ENCODE measurements at places on chromosomes 12 and 14.
A peak's percentile ranks its signal among the peaks of the same experiment; 100 is the strongest.

DNA sequence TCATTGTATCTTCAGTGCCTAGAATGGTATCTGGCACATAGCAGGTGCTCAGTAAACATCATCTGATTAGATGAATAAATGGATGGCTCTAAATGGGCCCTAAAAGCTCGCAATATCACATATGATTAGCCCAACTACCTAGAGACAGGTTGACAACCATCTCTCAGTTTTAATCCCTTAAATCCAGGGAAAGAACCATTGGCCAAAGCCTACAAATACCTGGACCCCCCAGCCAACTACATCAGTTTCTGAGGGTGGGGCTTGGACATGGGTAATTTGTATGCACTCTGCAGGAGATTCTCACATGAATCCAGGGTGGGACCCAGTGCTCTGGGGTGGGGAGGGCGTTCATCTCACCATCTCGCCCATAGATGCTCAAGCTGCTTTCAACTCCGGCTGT, 4.8 kb upstream of the DTX1 start:
- no peak for DNase-seq

GRCh38 chr14:35343702-35344101, 51.5 kb downstream of the PSMA6 start:
- DNase-seq = no peak

- DNase-seq = no peak
Observed at GRCh38 chr12:33052141-33053051, 155.8 kb upstream of the PKP2 start.

GRCh38 chr12:112433551-112433950, 14.8 kb downstream of the PTPN11 start:
- no peak for DNase-seq

DNA sequence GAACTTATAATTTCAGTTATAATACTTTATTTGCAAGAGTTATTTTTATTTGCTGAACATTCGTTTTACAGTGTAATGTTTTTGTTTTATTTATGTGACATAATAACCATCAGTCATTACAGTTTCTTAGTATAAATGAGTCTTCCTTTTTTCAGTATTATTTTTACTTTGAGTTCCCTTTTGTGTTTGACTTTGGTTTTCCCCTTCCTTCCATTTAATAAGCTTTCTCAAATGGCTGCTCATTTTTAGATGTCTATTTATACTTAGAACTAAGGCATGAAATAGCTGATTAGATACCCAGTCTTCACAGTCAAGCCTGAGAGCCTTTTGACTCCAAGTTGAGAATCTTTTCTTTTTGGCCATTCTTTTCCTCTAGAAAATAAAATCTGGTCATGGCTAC, 404.5 kb downstream of the LRFN5 start:
- DNase-seq = no peak

DNA sequence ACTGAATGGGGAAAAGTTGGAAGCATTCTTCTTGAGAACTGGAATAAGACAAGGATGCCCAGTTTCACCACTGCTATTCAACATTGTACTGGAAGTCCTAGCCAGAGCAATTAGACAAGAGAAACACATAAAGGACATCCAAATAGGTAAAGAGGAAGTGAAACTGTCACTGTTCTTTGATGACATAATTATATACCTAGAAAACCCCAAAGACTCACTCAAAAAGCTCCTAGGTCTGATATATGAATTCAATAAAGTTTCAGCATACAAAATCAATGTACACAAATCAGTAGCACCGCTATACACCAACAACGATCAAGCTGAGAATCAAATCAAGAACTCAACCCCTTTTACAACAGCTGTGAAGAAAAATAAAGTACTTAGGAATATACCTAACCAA, 157.3 kb upstream of the DDHD1 start:
- DNase-seq = no peak

DNA sequence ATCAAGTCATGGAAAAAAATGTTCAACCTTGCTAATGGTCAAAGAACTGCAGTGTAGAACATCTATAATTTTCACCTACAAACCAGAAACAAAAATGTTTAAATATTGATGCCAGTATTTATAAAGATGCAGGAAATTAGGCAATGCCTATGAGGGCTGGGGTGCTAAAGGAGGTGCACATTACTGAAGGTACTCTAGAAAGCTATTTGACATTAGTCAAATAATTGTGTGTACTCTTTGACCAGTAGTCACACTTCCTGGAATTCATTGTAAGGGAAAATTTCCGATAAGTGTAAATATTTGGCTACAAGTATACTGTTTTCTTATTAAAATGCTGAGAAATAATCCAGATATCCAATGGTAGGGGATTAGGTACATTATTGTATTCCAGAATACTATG, 36.4 kb upstream of the HDAC7 start:
- DNase-seq = no peak

DNA sequence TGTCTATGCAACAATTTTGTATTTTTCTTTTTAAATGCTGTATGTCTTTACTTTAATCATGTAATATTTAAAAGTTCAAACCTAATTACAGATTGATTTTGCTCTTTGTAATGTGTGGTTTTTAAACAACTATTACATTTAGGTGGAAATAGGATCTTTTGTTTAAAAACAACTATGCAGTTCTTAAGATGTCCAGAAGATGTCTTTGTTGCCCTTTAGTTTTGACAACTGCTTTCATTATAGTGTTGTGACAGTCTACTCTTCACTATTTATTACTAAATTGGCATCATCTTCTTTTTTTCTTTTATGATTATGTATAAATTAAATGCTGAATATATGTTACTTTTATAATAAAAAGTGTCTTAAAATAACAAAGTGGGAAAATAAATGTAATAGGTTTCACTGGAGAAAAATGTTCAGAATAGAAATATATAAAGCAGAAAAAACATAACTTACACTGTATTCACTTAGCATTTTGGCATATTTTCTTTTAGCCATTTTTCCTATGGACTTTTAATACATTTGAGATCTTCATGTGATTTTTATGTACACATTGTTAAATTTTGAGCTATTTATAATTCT, 27.1 kb upstream of the PCNX4 start:
- no peak for DNase-seq

DNA sequence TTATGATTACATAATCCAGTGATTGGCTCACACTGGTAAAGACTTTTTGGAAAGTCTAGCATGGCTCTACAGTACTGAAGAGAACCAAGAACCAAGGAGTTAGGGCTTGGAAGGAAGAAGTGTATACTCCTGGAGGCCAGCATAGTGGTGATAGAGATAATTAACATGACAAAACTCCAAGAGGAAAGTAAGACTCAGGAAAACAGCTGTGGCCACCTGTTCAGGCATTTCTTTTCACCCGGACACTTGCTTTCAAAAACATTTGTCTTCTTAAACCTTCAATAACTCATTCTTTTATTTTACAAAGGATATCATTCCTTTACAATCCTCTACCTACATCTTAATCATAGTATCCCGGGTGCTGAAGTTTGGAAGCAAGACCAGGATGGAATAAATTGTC, 50.9 kb downstream of the KLHL28 start:
- DNase-seq = no peak

- no peak for DNase-seq
Observed at GRCh38 chr12:25830456-25830855, 128.0 kb upstream of the RASSF8 start.

GRCh38 chr12:102633981-102634605, 153.7 kb upstream of the IGF1 start:
- no peak for DNase-seq

DNA sequence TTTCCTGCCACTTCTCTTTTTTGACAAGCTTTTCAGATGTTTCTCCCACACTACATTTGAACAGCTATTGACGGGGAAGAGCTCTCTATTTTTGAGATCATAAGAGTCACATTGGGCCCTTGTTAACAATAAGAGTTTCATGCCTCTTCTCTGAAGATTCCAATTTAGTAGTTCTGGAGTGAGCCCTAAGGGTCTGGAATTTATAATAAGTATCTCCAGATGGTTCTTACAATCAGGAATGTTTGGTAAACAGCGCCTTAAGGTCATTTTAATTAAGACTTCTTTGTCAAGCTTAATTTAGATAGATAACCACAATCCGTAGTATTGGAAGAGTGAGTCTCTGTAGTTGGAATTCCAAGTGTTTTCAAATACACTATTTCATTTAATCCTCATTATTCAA, 60.6 kb upstream of the HECTD1 start:
- no peak for DNase-seq

GRCh38 chr12:2526371-2526770, 268.4 kb upstream of the FKBP4 start:
- DNase-seq = no peak

GRCh38 chr12:118541934-118542333, 165.6 kb downstream of the SUDS3 start:
- DNase-seq = no peak

DNA sequence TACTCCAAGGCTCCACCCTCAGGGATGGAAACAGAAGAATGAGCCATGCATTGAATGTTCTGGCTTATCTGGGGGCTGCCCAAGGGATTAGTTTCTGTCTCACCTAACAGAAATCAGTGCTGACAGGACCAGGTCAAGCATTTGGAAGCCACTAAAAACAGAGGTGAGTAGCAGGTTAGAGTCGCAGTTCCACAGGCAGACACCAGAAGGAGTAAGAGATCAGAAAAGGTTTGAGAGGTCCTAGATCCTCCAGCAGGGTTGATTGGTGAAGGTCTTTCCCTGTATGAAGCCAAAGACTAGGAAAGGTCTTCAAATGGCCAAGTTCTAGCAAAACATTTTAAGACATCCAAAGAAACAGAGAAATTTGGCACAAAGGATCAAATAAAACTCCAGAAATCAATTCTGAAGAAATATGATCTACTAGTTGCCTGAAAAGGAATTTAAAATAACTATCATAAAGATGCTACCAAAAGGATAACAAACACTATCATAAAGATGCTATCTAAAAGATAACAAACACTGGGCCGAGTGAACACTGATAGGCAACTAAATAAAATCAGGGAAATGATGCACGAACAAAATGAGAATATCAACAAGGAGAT, 19.5 kb upstream of the TTC9 start:
- peak; percentile 9 for DNase-seq

- no peak for DNase-seq
Observed at GRCh38 chr14:102966681-102967505, 44.4 kb downstream of the AMN start.

- no peak for DNase-seq
Observed at GRCh38 chr14:75657331-75657730, 3.3 kb downstream of the ERG28 start.

- DNase-seq = no peak
Observed at GRCh38 chr14:91250912-91251311, 6.4 kb upstream of the GPR68 start.

GRCh38 chr14:71618047-71618446, 314.2 kb upstream of the RGS6 start:
- no peak for DNase-seq

GRCh38 chr14:36113341-36113740, 63.2 kb downstream of the PTCSC3 start:
- DNase-seq = no peak

- no peak for DNase-seq
Observed at GRCh38 chr12:121787063-121788025, 6.1 kb downstream of the RHOF start.

DNA sequence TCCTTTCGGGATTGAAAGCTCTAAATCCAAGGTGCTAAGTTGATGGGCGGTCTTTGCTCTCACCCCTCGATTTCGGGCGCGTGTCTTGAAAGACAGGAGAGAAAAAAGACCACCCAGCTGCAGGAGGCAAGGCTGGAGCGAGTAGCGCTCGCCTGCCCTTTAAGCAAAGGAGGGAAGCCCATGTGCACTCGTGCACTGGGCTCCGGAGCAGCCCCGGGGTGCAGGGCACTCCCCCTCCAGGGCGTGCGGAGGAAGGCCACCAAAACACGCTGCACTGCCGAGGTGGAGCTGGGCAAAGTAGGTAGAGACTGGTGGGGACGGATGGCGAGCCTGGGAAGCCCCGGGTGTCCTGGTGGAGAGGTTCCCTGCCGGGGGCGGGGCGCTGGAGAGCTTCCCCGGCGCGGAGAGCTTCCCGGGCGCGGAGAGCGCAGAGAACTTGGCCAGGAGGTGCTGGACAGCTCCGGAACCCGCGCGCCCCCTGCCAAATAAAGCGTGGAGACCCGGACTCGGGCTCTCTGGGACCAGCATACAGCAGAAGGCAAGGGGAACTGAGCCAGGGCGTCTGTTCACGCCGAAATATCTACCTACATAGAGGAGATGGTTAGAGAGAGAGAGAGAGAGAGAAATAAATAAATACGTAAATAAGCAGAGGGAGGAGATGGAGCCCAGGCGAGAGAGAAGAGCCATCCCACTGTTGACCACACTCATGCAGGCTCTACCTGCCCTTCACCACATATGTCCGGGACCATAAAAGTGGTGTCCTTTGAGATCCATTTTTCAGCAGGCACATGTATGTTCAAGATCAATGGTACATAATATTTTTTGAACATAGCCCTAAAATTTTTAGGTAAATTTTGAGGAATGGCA, 662 bp upstream of the NELL2 start:
- DNase-seq = no peak

DNA sequence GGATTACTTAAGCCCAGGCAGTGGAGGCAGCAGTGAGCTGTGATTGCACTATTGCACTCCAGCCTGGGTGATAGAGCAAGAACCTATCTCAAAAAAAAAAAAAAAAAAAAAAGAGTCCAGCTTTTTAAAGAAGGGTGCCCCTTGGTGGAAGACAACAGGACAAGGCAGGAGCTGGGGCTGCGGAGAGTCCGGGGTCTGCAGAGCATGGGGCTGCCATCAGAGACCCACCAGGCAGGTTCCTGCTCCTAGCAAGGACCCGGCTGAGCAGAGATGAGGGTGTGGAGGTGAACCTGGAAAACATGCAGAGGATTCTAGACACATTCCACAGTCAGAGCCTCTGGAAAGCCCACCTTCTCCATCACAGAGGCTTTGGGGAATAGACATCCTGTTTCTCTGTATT, 21.0 kb upstream of the CIPC start:
- no peak for DNase-seq

DNA sequence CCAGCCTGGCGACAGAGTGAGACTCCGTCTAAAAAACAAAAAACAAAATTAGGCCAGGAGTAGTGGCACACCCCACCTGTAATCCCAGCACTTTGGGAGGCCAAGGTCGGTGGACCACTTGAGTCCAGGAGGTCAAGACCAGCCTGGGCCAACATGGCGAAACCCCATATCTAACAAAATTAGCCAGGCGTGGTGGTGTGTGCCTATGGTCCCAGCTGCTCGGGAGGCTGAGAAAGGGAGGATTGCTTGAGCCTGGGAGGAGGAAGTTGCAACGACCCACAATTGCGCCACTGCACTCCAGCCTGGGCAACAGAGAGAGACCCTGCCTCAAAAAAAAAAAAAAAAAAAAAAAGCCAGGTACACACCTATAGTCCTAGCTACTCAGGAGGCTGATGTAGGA, 37.0 kb downstream of the KDM2B start:
- no peak for DNase-seq

- DNase-seq = no peak
Observed at GRCh38 chr14:94635154-94635553, 23.0 kb downstream of the SERPINA3 start.

DNA sequence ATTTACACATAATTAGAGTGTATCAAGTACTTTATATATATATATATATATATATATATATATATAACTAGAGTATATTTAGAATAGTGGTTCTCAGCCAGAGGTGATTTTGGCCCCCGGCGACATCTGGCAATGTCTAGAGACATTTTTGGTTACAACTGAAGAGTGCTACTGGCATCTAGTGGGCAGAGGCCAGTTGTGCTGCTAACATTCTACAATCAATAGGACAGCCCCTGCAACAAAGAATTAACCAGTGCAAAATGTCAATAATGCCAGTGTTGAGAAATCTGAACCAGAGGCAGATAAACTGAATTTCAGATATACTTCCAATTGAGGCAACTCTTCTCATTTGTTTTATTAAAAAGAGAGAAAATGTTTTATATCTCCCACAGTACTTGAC, 8.9 kb downstream of the GTF2A1 start:
- DNase-seq = no peak
